ENCODE measurements at places on chromosomes 1 and 21.

DNA sequence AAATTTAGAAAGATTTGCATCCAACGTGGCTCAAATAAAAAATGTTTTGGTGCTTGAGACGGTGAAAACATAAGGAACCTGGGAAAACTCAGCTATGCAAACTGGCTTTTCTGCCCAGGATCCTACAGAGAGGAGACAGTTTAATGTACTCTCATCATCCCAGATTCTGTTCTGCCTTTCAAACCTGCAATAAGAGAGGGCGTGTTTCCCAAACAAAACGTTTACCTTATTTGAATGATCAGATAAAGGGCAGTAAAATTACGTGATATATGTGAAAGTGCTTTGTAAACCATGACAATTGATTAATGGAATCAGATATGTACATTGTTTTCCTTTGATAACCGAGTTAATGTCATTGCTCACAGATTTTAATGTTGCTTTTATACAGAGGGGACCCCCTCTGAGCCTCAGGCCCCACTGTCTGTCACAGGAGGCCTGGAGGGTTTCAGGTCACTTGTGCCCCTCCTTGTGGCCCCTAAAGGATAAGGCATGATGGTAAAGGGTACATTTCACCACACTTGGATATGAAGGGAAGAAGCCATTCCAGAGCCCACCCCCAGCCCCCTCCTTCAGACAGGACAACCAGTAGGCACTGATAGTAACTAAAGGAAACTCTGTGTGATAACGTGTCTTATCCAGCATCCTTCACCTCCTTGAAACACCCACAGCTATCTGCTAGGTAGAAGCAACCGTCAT lies 157.6 kb downstream of the EDEM3 start:
- DNase-seq, result no peak

- no peak for DNase-seq
Measured at GRCh38 chr21:23093259-23093658, 2095.1 kb downstream of the NCAM2 start.

GRCh38 chr1:235612761-235613160 lies 36.8 kb downstream of the GNG4 start:
- DNase-seq, result no peak

- no peak for DNase-seq
Measured at GRCh38 chr1:19596065-19596713, 47.9 kb upstream of the NBL1 start.

GRCh38 chr1:96164053-96164452 lies 557.5 kb upstream of the PTBP2 start:
- no peak for DNase-seq

- no peak for DNase-seq
Measured at GRCh38 chr1:43996733-43997115, 5.3 kb downstream of the CCDC24 start.

GRCh38 chr1:62962901-62963776 lies 179.2 kb downstream of the ATG4C start:
- DNase-seq, result no peak

GRCh38 chr1:44855742-44856141 lies 12.7 kb upstream of the PTCH2 start:
- no peak for DNase-seq

Data from posterior cingulate gyrus (tissue), 11 donors.